Fibroblast of villous mesenchyme (primary cell): ENCODE measurements at places on chromosomes 4 and X.

GRCh38 chr4:126701756-126702155 lies 931.0 kb upstream of the INTU start:
- DNase-seq, result peak; percentile 21

- peak; percentile 43 for DNase-seq
These were observed 248.2 kb downstream of the PARM1 start for GRCh38 chr4:75180790-75181776.

DNA sequence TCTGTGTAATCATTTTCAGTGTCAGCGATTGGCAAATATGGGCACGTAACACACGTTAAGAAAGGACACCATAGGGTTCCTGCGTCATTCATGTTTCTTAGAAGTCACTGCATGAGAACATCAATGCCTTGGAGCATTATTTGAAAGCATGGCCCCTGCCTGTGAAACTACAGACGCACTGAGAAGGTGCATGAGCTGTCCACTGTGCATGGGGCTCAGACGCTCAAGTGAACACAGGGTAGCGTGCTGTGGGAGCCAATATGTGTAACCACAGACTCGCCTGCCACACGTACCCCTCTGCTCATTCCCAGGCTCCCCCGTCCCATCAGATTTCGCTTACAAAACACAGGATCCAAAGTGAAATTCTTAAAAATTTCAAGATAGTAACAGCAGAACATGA lies 6.5 kb downstream of the PPP2R2C start:
- no peak for DNase-seq

DNA sequence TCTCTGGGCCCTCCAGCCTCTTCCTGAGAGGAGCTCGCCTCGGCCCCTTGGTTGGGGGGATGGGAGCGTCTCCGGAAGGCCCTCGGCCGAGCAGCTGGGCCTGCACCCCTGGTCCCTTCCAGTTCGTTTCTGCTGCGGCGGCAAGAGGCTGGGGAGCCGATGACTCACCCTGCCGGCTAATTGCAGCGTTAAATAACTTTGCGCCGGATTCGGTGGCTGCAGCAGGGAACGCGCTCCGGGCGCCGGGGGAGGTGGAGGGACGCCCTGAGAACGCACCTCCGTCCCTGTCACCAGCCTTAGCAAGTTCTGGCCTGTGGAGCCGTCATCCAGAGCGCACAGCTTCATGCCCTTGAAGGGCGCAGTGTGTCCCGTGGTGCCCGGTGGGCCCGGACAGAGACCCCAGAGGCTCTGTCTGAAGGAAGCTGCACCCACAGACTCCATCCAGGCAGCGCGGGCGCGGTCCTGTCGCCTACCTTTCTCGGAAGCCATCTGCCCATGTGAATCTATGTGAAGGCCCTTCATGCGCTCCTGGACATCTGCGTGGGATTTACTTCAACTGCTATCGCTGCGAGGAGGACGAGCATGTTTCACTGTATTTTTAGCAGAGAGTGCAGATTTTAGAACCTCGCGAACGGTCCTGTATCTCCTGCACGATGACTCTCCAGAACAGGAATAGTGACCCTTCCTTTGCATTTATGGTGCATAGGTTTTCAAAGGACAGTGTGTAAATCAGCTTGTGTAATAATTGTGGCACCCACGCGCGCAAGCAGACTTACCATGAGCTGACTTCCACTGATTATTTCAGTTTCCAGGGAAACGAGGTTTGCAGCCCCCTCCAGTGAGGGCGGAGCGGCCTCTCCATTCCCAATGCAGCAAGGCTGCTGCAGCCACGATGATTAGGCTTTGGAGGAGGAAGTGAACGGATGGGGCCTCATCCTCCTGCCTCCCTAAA lies 1.7 kb upstream of the TMEM271 start:
- DNase-seq, result peak; percentile 25

GRCh38 chrX:81308086-81308829 lies 106.4 kb downstream of the SH3BGRL start:
- DNase-seq, result no peak

DNA sequence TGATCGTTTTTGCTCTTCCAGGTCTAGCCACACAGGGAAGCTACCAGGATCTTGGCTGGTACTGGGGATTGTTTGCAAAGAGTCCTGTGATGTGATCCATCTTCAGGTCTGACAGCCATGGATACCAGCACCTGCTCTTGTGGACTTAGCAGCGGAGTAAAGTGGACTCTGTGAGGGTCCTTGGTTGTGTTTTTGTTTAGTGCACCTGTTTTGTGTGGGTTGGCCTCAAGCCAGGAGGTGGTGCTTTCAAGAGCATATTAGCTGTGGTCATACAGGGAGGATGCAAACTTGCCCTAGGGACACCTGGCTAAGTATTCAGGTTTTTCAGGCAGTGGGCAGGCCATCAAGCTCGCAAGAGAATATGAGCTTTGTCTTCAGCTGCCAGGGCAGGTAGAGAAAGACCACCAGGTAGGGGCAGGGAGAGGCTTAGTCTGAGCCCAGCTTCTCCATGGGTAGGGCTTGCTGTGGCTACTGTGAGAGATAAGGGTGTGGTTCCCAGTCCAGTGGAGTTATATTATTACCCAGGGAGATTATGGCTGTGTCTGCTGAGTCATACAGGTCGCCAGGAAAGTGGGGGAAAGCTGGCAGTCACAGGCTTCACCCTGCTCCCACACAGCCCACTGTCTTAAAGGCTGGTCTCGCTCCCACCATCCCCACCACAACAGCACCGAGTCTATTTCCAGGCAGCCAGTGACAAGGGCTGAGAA lies 293.7 kb downstream of the PCDH18 start:
- DNase-seq, result no peak

GRCh38 chr4:40937140-40937725 lies 187.5 kb downstream of the NSUN7 start:
- no peak for DNase-seq

GRCh38 chr4:11264841-11265240 lies 163.9 kb downstream of the HS3ST1 start:
- no peak for DNase-seq

DNA sequence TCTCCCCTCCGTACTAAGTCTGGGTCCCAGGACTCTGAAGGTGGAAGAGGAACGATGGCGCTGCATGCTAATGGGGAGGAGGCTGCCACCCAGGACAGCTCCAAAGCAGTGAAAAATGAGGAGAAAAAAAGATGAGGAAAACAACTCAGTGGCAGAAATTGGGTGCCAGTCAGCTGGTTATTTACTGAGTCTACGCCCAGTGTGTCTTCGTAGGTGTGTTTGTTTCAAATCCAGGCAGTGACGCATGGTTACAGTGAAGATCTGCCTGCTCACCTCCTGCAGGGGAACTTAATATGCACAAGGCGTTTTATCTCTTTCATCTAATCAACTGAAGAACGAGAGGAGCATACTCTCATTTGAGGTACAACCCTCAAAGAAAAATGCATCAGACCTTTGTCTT lies 70.9 kb upstream of the FBXW7 start:
- DNase-seq, result no peak

GRCh38 chrX:46580613-46581012 lies 7.0 kb downstream of the CHST7 start:
- DNase-seq, result no peak

DNA sequence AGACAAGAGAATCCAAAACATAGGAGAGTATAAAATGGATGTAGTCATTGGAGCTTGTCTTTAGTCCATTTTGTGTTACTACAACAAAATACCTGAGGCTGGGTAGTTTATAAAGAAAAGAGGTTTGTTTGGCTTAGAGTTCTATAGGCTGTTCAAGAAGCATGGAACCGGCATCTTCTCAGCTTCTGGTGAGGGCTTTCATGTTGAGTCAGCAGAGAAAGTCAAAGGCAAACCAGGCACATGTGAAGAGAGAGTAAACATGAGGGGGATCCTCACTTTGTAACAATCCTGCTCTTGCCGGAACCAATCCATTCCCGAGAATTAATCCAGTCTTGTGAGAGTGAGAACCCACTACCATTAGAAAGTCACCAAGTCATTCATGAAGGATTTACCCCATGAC lies 8.1 kb upstream of the HCCS start:
- DNase-seq, result no peak

DNA sequence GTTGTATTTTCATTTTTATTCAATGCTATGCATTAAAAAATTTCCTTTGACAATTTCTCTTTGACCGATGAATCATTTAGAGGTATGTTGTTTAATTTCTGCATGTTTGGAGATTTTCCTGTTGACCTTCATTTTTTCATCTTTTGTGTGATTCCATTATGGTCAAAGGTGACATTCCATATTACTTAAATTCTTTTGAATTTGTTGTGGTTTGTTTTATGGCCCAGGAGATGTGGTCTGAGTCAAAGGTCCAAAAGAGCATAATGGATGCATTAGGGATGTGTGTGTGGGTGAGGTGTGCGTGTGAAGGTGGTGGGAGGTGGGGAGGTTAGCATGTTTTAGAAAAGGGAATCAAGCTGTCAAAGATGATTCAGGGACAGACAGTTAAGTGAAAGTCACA lies 76.0 kb upstream of the GIMD1 start:
- DNase-seq, result no peak

DNA sequence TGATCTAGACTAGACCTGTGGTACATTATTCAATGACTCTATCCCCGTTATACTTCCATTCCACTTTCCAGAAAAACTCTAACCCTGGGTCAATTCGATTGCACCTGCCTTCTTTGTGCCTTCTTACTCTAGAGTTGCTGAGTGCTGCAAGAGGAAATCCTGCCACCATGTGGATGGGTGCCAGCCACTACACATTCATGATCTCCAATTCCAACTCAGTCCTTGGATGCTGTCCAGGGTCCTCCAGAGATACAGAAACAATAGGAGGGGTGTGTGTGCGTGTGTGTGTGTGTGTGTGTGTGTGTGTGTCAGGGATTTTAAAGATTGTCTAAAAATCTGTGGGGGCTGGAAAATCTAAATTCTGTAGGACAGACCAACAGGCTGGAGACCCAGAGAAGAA lies 42.9 kb upstream of the INTS6L start:
- peak; percentile 36 for DNase-seq

GRCh38 chr4:142339053-142339452 lies 507.0 kb downstream of the INPP4B start:
- DNase-seq, result no peak

- DNase-seq, result peak; percentile 60
These were observed 14.7 kb upstream of the CBR4 start for GRCh38 chr4:169024762-169025161.

DNA sequence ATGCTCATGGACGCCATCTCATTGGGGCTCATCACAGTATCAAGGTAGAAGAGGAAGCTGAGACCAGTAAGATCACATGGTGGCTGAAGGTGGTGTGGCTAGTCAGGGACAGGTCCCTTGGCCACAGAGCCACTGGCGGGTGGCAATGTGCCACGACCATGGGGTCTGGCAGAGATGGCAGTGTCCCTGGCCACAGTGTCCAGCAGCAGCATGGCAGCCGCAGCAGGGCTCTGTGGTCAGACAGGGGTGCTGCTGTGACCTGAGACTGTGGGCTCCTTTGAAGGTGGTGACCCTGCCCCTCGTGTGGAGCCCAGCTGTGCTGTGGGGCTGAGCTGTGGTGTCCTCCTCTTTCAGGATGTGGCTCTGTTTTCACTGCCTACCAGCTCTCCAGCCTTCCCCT lies 2.2 kb upstream of the DOK7 start:
- no peak for DNase-seq

- no peak for DNase-seq
These were observed 300.4 kb upstream of the RPS6KA3 start for GRCh38 chrX:20567108-20567507.
